Tibial nerve (tissue), 4 donors: ENCODE measurements at places on chromosomes 6 and 20. TPM values are rescaled to one million over a fixed set of nuclear protein-coding genes. Genes with fewer than 3 reads are reported as not detected.

DNA sequence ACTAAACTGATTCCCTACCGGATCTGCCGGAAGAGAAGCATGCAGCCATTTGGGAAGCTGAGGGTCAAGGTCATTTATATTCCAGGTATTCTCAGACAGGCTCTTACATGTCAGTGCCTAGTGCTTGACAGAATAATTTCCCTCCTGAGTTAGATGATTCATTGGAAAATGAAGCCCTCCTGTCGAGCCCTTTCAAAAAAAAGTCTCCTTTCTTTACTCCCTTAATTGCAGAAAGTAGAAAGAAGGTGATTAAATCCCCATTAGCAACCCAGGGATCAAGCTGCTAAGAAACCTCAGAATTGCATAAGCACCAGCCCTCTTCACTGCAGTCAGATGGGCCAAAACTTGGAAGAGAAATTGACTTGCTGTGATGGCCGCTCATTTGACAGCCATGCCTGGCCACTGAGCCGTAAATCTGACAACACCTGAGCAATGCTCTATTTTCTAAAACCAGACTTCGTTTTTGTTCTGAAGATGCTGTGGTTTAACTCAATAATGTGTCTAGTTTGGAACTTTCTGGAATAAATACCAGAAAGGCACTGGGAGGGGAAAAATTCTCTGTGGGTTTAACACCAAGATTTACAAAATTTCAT is 61.0 kb upstream of the ARMH2 start:
- DNase-seq: no peak

DNA sequence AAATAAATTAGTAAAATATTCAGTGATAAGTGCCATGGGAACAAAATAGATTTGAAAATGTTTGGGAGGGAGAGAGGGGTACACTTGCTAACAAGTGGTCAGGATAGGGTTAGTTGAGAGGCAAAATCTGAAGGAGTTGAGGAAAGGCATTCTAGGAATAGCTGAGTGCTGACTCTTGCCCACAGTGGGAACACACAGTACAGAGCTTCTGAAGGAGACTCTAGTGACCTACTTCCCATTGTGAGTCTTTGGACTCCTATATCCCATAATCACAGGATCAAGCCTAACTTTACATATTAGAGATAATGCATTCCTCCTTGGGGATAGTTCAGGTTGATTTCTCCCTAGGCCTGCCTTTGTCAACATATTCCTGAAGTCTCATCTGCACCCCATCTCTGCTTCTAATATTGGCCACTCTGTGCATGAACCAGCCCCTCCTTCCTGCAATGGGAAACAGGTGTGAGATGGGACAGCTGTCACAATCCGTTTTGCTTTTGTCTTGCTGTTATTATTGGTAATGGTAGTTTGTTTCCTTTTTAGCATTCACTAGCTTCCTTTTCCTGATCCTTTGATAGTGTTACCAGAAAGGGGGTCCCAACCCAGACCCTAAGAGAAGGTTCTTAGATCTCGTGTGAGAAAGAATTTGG is 2.6 kb upstream of the TRIM38 start:
- DNase-seq: no peak

The GPR6 gene
- total RNA-seq: not detected

- DNase-seq: no peak
These were observed 74.5 kb downstream of the MDN1 start for GRCh38 chr6:89745096-89745495.

DNA sequence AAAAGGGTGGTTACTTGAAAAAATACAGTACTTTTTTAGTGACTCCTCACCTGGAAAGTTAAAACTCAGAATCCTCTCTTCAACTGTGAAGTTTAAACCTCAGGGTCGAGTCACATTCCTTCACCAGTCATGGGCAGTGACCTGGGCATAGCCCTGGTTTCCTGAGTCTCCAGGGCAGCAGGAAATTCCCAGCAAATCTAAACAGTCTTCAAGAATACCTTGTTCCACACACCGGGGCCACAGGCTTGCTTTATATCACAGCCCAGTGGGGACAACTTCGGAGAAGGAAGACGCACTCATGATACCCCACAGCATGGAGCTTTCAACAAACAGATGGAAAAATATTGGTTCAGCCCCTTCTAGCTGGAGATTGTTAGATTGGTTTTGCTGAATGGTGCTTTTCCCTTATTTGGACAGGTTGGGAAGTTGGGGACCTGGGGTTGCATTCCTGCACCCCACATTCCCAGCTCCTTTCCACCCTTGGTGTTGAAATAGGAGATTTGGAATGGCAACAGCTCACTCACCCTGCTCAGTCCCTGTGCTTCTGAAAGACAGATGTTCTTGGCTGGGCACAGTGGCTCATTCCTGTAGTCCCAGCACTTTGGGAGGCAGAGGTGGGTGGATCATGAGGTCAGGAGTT is 113.0 kb upstream of the TMEM170B start:
- no peak for DNase-seq

- no peak for DNase-seq
These were observed 160.9 kb downstream of the DTNBP1 start for GRCh38 chr6:15501826-15502445.

- DNase-seq: no peak
These were observed 62.9 kb upstream of the MOCS1 start for GRCh38 chr6:39997101-39997635.

GRCh38 chr6:13479971-13480434 is 7.4 kb downstream of the GFOD1 start:
- no peak for DNase-seq

The CBLN4 gene
- total RNA-seq: 1.7 TPM

- no peak for DNase-seq
These were observed 715.1 kb downstream of the PTPRT start for GRCh38 chr20:42474646-42475045.

The DAAM2 gene
- 133 TPM for total RNA-seq

DNA sequence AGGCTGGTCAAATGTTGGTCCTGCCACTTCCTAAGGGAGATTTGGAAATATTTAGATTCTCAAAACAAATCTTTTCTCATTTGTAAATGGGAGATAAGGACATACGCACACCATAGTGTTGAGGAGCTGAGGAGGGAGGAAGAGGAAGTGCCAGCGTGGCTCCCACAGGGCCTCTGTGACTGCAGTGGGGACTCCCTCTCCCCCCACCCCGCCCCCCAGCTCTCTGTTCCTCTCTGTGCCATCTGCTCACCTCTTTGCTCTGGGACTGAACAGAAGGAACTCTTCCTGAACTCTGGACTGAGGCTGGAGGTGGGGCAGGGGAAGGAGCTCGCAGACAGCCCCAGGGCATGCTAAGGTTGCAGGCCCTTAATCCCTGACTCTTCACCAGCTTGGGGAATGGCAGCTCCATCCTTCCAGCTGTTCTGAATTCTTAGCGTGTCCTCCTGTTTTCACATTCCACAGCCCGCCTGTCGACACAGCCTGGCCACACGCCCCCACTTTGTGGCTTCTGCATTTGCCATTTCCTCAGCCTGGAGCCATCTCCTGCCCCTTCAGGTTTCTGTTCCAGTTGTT is 11.4 kb downstream of the DDX27 start:
- DNase-seq: no peak

The PPP1R14C gene
- not detected for total RNA-seq

- DNase-seq: no peak
These were observed 75.3 kb downstream of the LRFN2 start for GRCh38 chr6:40511884-40512283.

DNA sequence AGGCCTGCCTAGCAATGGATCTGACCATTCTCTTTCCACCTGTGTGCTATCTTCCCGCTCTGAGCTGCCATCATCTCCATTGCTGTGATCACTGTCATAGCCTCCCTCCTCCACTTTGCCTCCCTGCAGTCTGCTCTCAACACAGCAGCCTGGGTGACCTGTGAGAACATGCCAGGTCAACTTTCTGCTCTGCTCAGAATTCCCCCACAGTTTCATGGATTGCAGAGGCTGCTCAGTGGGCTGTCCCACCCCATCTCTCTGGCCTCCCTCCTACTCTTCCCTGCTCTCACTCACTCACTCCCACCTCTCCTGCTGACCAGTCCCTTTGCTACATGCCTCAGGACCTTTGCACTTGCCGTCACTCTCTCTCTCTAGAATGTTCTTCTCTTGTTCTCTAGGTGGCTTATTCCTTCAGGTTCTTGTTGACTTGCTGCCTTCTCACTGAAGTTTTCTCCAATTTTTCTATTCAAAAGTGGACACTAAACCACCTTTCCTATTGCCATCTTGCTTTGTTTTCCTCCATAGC is 159.9 kb downstream of the CD83 start:
- no peak for DNase-seq

The AGER gene
- 12.7 TPM for total RNA-seq

DNA sequence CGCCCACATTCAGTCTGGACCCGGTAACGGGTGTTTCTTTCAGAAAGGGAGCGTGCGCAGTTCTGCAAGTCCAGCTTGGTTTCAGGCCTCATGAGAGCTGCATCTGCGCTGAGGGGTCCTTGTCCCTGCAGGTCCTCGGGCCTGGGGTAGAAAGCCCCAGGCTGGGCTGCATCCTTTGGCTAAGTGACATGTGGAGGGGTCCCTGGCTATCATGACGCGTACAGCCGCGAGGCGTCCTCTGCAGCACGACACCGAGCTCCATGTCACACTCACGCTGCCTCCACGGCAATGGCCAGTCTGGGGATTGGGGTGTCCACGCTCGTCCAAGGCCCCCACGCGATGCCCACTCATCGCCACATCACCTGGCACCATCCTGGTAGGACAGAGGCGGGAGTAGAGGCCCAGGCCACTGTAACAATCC is 1.7 kb upstream of the KIF25 start:
- no peak for DNase-seq

The C20orf141 gene
- not detected for total RNA-seq

The LINC00237 gene
- not detected for total RNA-seq

DNA sequence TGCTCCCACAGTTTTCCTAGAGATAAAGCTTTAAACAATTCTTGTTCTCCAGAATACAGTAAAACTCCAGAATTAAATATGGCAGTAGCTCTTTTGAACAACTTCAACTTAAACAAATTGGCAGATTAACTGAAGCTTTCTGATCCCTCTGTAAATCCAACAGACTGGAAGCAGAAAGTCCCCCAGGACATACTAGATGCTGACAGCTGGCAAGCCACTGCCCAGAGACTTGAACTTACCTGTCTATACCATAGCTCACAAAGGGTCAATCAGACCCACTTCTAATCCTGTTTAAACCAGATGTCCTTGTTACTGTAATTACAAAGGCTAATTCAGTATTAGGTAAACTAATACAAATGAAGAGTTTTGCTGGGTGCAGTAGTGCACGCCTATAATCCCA is 12.3 kb downstream of the GPLD1 start:
- DNase-seq: no peak

GRCh38 chr6:20669571-20670314 is 135.5 kb downstream of the CDKAL1 start:
- DNase-seq: no peak

GRCh38 chr6:1381481-1382330 is 7.7 kb upstream of the FOXF2 start:
- peak; percentile 56 for DNase-seq

- no peak for DNase-seq
These were observed 78.1 kb downstream of the AFDN start for GRCh38 chr6:167904791-167905190.

The GRM4 gene
- total RNA-seq: not detected

DNA sequence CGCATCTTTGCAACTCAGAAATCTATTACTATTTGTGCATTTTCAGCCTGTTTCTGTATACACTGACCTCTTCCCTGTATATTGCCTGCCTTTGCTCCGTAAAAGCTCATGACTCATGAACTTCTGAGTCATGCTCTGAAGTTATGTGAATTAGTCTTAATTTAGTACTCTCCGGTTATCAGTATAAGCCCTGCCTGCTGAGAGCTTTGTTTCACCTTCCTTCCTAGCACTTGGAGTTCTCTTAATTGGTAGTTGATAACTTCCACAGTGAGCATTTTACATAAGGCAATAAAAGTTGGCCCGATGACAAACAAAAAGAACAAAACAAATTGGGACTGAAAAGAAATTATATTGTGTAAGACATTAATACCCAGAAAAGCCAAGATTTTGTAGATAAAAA is 231.4 kb downstream of the GJA1 start:
- no peak for DNase-seq

DNA sequence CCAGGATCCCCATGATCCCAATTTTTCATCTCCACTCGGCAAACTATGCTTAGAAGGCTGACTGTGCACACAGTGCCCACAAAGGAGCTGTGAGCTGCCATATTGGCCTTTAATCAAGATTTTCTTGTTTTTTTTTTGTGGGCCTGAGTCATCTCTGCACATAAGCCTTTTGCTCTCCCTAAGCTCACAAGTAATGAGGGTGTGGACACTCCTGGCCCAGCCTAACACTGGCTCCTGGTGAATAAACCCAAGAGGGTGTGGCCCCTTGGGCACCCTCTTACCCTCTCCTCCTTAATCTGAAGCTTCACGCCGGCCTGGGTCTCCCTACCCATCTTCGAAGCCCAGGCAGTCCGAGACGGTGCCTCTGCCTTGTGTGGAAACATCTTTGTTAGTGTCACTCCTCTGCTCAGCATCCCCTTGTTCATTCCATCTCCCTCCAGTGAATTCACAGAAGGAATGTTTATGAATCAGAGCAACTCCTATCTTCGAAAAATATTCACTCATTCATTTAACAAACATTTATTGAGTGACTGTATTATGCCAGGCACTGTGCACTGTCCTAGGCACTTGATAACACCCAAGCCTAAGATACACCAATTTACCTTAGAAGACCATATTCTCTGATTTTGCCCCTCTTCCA is 22.2 kb upstream of the MRPS10 start:
- DNase-seq: no peak

GRCh38 chr6:140597181-140597580 is 1222.7 kb upstream of the CITED2 start:
- DNase-seq: no peak

DNA sequence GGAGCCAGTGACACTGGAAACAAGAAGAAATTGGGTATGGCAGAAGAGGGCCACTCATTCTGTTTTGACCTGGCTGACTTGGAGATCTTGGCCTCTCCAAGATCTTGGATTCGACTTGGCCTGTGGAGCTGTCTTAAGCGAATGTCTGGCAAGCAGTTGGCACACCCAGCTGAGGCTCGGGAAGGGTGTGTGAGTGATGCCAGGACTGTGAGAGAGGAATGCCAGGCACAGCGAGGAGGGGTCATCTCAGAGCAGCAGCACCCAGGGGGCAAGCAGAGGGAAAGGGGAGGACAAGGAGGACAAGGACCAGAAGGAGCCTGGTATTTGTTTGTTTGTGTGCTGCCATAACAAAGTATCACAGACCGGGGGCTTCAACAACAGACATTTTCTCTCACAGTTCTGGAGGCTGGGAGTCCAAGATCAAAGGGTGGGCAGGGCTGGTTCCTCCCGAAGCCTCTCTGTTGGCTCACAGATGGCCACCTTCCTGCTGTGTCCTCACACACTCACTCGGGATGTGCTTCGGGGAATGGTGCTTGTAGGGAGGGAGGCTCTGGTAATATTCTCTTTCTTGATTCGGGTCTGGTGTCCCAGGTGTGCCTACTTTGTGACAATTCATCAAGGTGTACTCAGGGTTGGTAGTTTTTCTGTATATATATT is 33.0 kb downstream of the RPP40 start:
- DNase-seq: no peak

DNA sequence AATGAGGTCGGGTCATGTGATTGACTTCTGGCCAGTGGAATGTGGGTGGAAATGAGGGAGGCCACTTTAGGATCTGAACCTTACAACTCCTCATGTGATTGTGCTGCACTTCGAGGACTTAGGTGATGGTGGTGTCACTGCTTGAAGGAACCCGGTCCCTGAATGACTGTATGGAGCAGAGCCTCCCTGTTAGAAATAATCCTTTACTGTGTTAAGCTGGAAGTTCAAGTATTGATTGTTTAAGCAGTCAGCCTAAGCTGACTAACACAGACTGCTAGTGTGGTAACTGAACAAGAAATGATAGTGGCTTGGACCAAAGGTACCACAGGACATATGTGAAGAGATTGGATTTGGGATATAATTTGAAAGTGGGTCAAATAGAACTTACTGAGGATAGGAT is 138.0 kb downstream of the OPN5 start:
- no peak for DNase-seq
